ENCODE measurements at places on chromosomes 12 and 14.

- DNase-seq: no peak
These were observed 208.3 kb downstream of the BCL11B start for GRCh38 chr14:99063620-99064225.

- no peak for DNase-seq
These were observed 21.9 kb downstream of the ZFYVE21 start for GRCh38 chr14:103737432-103738045.

- DNase-seq: no peak
These were observed 61.8 kb downstream of the PITPNM2 start for GRCh38 chr12:123089140-123089539.

DNA sequence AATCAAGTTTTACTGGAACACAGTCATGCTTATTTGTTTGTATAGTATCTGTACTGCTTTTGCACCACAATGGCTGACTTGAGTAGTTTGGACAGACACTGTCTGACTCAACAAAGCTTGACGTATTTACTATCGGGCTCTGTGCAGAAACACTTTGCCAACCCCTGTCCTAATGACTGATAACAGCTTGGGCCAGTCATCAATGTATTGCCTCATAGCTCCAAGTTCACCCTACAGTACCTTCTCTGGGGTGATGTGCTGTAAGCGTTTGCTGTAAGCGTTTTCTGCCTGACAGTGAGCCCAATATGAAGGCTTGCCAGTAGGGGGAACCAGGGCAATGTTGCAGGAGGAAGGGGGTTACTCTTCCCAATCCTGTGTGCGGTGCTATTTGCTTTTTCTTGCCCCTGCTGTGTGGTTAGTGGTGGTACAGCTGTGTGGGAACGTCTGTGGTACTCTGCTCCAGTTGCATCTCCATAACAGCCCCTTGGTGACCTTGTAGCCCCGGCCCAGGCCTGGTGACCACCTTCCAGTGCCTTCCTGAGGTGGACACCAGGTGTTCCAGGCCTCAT is 5.4 kb upstream of the CCDC177 start:
- no peak for DNase-seq
